ENCODE measurements at places on chromosomes 16 and 17.

GRCh38 chr16:85963753-85964285 is 64.9 kb downstream of the IRF8 start:
- no peak for DNase-seq

DNA sequence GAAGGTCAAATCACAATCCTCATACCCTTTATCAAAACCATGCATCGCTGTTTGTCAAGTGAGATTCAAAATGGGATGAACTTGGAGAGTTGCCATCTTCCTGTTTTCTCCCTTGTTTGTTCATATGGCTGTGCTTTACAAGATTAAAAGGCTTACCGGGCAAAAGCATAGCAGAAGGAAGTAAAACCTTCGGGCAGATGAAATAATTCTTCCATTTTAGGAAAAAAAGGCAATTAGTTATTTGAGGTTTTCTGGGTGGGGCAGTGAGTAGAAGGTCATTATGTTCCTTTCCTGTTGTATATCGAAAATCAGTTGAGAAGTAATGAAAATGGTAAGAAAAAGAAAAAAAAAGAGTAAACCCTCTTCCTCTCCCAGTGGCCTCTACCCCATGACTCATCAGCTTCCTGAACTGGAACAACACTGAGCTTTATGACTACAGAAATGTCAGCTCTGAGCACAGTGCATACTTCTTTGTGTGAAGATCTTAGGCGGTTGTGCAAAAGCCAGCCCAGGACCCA is 369.2 kb downstream of the CDH13 start:
- no peak for DNase-seq

GRCh38 chr17:68592009-68592408 is 9.2 kb downstream of the FAM20A start:
- no peak for DNase-seq

GRCh38 chr17:59719526-59719925 is 12.1 kb downstream of the VMP1 start:
- no peak for DNase-seq

GRCh38 chr17:7650509-7651096 is at the start of gene ATP1B2:
TSS of gene ATP1B2 (plus strand) at chr17:7650926. CDS start at chr17:7651519, 593 bp downstream.
- peak; percentile 66 for DNase-seq

GRCh38 chr17:72126575-72127486 is 6.0 kb downstream of the SOX9 start:
- DNase-seq, result no peak

GRCh38 chr17:4999430-5000093 is 1.8 kb downstream of the KIF1C start:
- no peak for DNase-seq

GRCh38 chr17:12599186-12599920 is 66.3 kb upstream of the MYOCD start:
- DNase-seq, result no peak

DNA sequence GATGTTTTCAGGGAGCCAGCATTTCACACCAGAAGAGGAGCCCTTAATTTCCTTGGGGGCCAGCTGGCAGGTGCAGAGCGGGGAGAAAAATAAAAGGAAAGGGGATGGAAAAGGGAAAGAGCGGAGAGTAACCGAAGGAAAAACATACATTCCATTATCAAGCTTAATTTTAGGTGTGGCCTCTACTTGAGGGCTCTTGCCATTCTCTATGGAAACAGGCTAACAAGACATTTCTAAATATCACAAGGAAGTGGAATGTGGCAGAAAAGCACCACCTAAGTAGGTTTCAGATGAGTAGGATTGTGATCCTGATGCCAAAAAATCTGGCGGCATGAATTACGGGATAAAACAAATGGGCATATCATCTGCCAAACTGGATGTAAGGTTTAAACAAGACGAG is 970 bp upstream of the DYNC1LI2 start:
- DNase-seq, result no peak

- DNase-seq, result no peak
Observed at GRCh38 chr16:67632415-67633172, 12.3 kb upstream of the CARMIL2 start.
